A673 (cell line): ENCODE measurements at places on chromosomes 11 and 22. TPM values are rescaled to one million over a fixed set of nuclear protein-coding genes. Genes with fewer than 3 reads are reported as not detected.

DNA sequence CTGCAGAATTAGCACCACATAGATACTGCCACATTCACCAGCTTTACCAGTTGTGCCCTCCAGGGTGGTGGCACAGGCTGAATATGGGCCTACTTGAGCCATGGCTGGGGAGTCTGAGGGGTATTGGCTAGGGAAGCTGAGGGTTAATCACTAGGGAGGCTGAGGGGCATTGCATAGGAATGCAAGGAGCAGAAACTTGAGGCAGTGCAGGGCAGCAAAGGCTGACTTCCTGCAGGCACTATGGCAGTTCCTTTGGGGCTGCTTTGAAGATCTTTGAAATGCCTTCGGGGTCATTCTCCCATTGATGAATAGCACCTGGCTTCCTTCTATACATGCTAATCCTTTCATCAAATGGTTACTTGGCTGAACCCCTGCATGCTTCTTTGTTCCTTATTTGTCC is 171.5 kb downstream of the RCN1 start:
- peaks cover 5% of the 10 kb centered on the region for H3K27me3 ChIP-seq
- no peaks in the 10 kb centered on the region for H3K36me3 ChIP-seq
- no peak overlapping the region for H3K27ac ChIP-seq
- no peak for DNase-seq
- H3K4me3 ChIP-seq, result no peak overlapping the region

- no peak for DNase-seq
- no peaks in the 10 kb centered on the region for H3K27me3 ChIP-seq
- no peaks in the 10 kb centered on the region for H3K4me1 ChIP-seq
Observed at GRCh38 chr22:19783586-19784383, 23.2 kb downstream of the TBX1 start.

DNA sequence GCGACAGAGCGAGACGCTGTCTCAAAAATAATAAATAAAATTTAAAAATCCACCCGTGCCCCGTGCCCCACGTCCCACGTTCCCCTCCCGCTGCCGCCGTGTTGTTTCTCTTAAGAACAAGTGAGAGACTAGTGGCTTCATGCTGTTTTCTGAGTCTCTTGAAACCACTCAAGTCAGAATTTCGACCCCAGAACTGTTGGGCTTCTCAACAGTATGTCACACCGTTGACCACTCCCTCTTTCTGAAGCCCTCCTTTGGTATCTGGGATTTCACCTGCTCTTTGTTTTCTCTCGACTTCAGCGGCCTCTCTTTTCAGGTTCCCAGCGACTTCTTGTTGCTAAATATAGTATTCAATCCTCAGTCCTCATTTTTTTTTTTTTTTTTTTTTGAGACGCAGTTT is 974 bp downstream of the PPIL2 start:
- no peaks in the 10 kb centered on the region for H3K27me3 ChIP-seq
- no peak for DNase-seq
- H3K36me3 ChIP-seq, result peaks cover 7% of the 10 kb centered on the region
- no peak overlapping the region for H3K27ac ChIP-seq

DNA sequence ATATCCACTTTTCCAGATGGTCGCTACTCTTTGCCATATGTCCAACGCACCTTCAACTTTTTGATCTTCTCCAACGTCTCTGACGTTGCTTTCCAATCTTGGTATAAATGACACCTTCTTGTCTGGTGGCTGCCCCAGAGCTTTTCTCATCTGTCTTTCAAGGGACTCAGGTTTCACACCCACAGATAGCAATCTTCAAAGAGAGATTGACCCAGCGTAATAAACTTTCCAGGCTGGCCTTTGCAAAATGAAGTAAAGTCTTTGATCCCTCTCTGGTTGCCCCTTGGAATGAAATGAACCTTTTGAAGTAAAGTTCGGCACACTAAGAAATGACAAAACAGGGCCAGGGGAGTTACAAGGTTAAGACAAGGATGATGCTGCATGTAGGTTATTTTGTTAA is 138.4 kb upstream of the BDNF start:
- H3K27ac ChIP-seq, result no peak overlapping the region
- peaks cover 58% of the 10 kb centered on the region for H3K27me3 ChIP-seq
- no peak overlapping the region for H3K4me3 ChIP-seq
- no peak for DNase-seq
- H3K4me1 ChIP-seq, result no peaks in the 10 kb centered on the region
- H3K36me3 ChIP-seq, result no peaks in the 10 kb centered on the region

- H3K4me1 ChIP-seq, result peaks cover 13% of the 10 kb centered on the region
- no peak for DNase-seq
- H3K36me3 ChIP-seq, result no peaks in the 10 kb centered on the region
- no peak overlapping the region for H3K27ac ChIP-seq
- no peak overlapping the region for H3K4me3 ChIP-seq
- H3K27me3 ChIP-seq, result no peaks in the 10 kb centered on the region
Observed at GRCh38 chr22:25131198-25131887, 68.3 kb upstream of the CRYBB3 start.

DNA sequence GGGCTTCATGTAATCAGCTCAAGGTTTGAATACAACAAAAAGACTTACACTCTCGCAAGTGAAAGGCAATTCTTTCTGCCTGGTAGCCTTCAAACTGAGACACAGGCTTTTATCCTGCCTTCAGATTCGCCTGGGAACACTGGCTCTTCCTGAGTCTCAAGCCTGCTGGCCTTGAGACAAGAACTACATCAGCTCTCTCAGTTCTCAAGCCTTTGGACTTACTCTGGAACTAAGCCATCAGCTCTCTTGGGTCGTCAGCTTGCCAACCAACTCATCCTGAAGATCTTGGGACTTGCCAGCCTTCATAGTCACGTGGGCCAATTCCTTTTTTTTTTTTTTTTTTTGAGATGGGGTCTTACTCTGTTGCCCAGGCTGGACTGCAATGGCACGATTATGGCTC is 35.7 kb upstream of the LRRC10B start:
- H3K4me1 ChIP-seq, result no peaks in the 10 kb centered on the region
- H3K4me3 ChIP-seq, result no peak overlapping the region
- H3K27ac ChIP-seq, result no peak overlapping the region
- no peaks in the 10 kb centered on the region for H3K36me3 ChIP-seq

DNA sequence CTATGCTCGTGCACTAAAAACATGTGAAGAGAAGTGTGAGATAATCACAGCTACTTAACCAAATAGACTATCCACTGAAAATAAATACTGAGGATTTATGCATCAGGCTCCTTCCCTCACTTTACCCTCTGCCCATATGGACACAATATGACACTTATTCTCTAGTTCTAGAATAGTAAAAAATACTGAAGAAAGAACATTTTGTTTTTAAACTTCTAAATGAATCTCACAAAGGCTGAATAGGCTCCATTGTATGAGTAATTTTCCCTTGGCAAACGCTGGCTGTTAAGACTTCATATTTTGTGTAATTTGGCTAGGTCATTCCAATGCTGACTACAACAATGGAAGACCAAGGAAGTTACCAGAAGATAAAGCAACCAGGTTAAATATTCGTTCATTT is 9.9 kb downstream of the HPS5 start:
- H3K27ac ChIP-seq, result no peak overlapping the region
- DNase-seq, result no peak
- H3K27me3 ChIP-seq, result no peaks in the 10 kb centered on the region
- H3K4me3 ChIP-seq, result no peak overlapping the region

- no peak overlapping the region for H3K27ac ChIP-seq
- no peaks in the 10 kb centered on the region for H3K27me3 ChIP-seq
- no peak overlapping the region for H3K4me3 ChIP-seq
- H3K4me1 ChIP-seq, result no peaks in the 10 kb centered on the region
Observed at GRCh38 chr22:43442386-43443151, 30.8 kb downstream of the MPPED1 start.

DNA sequence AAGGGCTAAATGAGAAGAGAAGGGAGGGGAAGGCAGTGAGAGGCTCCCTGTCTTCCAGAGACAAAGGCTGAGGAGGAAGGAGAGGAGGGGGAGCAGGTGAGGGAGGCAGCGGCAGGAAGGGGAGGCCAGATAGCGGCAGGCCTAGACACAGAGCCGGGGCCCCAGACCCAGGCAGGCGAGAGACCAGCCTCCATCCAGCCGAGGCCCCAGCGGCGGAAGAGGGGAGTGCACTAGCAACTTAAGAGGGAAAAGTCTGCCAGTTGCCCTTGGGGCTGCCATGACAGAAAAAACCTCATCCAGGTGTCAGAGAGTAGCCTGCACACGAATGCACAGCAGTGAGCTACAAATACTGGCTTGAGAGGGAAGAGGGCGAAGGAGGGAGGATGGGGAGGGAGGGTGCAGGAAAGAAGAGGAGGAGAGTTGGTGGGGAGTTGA is 46.7 kb downstream of the IGLL1 start:
- H3K27me3 ChIP-seq, result no peaks in the 10 kb centered on the region
- DNase-seq, result peak; percentile 33
- no peaks in the 10 kb centered on the region for H3K4me1 ChIP-seq
- no peaks in the 10 kb centered on the region for H3K36me3 ChIP-seq
- no peak overlapping the region for H3K4me3 ChIP-seq

DNA sequence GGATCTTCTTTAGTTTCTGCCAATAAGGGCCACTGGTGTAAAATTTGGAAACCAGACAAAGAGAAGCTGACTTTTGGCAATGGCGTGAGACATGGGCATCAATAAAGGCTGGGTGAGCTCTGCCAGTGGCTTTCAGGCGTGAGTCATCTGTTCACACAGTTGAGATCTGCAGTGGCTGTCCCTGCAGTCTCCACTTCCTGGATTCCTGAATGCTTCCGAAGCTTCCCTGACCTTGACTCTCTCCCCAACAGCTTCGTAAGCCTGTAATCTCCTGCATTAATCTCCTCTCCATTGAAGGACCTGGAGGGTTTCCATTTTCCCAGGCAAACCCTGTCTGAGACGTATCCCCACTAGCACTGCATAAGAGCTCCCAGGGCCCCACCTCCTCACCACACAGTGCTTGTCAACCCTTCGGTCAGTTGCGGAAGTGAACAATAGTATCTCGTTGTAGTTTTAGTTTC is 574.7 kb downstream of the TBC1D22A start:
- H3K4me3 ChIP-seq, result no peak overlapping the region
- no peaks in the 10 kb centered on the region for H3K36me3 ChIP-seq
- peak; percentile 39 for DNase-seq
- no peaks in the 10 kb centered on the region for H3K27me3 ChIP-seq
- no peak overlapping the region for H3K27ac ChIP-seq

DNA sequence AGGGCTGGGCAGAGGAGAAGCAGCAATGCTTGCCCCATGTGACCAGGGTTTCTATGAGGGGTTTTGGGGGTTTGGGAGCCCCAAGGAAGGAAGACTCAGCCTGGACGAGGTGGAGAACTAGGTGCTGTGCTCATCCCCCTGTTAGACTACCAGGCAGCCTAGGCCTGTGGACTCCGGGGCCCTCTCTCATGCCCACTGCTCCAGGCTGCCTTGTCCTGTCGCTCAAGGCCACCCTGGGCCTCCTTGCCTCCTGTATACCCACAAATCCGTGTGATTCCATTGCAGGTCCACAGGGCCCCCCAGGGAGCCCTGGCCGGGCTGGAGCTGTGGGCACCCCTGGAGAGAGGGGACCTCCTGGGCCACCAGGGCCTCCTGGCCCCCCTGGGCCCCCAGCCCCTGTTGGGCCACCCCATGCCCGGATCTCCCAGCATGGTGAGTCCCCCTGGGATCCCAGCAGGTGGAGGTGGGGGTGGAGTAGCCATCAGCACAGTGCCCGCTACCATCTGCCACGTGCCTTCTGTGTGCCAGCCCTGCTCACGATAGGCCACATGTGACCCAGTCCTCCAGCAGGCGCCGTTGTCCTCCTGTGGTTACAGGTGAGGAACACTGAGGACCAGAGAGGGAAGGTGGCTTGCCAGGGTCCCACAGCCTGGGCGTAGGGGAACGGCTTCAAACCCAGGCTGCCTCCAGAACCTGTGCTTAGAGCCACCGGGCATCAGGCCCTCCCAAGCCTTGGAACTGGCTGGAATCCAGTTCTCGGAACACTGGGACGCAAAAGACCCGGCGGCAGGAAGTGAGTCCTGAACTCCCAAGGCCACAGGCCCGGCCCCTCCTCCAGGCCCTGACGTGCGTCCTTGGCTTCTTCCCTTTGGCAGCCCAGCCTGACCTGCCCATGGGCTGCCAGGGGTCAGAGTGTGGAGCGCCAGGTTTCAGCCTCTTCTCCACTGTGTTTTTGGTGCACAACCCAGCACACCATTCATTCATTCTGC is 26.6 kb downstream of the EMID1 start:
- H3K27ac ChIP-seq, result no peak overlapping the region
- DNase-seq, result no peak
- no peaks in the 10 kb centered on the region for H3K36me3 ChIP-seq

DNA sequence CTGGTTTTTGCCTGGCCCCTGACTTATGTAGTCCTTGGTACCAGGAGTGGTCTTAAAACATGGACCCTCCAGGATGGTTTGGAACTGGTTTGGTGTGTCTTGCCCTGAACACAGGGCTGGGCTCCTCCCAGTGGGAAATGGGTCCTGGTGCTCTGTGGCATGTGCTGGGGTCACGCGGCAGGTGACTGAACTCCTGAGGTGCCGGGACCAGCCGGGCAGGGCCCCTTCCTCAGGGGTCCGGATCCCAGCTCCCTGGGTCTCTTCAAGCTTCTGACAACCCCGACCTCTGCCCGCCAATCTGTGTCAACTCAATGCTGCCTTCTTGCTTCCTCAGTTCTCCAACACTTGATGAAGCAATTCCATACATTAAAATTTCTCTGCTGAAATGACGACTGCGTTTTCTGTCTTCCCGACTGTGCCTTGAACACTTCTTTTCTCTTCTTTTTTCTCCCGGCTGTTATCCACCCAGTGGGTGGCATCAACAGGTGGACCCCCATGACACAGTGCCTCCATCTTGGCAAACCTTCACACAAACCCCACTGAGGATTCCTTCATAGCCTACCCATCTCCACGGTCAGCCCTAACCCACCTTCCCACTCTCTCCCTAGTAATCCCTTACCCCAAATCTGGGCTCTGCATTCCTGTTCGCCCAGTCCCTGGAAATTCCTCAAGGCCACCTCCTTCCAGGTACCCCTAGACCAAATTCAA is 4.4 kb downstream of the IFT27 start:
- H3K36me3 ChIP-seq, result no peaks in the 10 kb centered on the region
- H3K4me3 ChIP-seq, result no peak overlapping the region
- no peak overlapping the region for H3K27ac ChIP-seq
- H3K27me3 ChIP-seq, result no peaks in the 10 kb centered on the region

Gene MS4A6E
- total RNA-seq, result not detected in 2 replicates

Gene LARGE1
- not detected in 2 replicates for total RNA-seq

Gene BIK
- 1.8 and 2.0 TPM in 2 replicates for total RNA-seq

Gene GRM5
- not detected in 2 replicates for total RNA-seq

Gene C11orf42
- total RNA-seq, result not detected in 2 replicates
